ENCODE measurements at places on chromosomes 13 and 19.

GRCh38 chr19:7654401-7654800, 14.4 kb upstream of the RETN start:
- DNase-seq, result no peak

GRCh38 chr13:58573743-58574142, 942.2 kb downstream of the PCDH17 start:
- no peak for DNase-seq

- no peak for DNase-seq
Observed at GRCh38 chr13:24713022-24713421, 32.8 kb downstream of the ATP12A start.

DNA sequence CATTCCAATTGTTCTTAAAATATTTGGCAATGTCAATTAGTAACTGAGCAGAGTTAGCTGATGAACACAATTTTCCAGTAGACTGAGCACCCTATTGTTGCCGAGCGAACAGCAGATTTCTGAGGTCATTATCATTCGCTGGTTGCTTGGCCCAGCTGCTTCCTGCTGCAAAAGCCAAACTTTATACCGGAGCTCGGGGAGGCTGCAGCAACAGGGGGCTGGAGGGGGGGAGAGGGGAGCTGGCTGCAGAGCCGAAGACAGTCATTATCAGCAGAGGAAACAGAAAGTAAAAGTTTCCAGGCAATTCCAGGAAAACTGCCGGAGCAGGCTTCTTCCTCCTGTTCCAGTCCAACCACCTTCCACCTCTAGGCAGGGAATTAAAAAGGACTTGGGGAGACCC, 77.9 kb downstream of the ZNF536 start:
- DNase-seq, result no peak

DNA sequence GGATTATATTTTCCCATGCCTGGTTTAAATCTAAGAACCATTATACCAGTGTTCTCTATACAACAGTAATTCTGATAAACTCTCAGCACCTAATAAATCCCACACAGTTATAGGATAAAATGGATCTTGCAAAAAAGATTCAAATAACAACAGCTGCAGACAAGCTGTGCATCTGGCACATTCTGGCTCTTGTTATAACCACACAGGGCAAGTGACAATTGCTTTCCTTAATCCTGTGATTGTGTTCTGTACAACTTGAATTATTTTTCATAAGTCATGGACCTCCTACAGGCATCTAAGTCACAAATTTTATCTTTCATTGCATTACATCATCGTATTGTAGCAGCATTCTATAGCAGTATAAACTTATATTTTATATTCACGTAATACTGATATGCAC, 948.3 kb downstream of the SLITRK1 start:
- DNase-seq, result peak; percentile 35

DNA sequence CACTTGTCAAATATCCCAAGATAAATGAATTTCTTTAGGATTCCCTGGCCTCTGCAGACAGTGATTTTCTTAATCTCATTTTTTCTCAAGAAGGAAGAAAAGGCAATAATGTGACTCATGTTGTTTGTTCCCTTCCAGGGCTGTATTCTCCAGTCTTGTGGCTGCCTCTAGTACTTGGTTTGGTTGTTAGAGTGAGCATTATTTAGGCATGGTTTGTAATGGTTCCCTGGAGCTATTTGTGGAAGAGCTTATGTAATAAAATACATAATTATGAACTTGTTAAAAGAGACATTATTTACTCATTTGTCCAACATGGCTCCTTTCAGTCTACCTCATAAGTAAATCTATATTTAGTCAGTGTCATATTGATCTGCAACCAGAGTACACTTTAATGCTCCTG, 270.4 kb downstream of the DCT start:
- no peak for DNase-seq

DNA sequence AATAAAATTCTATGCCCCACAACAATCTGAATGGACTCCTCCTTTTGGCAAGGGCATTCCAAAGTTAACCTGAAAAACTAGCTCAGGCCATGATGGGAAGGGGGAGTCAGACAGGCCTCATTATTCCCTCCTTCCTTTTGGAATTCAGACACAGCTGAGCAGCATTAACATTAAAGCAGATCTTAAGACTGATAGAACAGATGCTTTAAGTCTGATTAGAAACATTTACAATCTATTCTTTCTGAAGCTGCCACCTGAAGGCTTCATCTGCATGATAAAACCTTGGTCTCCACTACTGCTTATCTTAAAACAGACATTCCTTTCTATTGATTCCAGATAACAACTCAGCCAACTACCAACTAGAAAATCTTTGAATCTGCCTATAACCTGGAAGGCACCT, 98.9 kb downstream of the UGGT2 start:
- DNase-seq, result no peak

DNA sequence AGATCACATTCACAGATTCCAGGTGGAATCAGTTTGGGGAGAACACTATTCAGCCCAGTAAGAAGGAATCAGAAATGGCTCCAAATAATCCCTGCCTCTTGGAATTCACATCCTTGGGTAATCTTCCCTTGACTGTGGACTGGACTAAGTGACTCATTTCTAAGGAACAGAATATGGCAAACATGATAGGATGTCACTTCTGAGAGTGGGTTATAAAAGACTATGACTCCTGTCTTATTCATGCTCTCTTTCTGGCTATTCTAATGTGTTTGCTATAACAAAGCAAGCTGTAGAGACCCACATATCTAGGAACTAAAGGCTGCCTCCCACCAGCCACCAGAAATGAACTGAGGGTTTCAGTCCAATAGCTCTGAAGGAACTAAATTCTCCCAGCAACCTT, 37.8 kb downstream of the MBD3L2B start:
- DNase-seq, result no peak

- no peak for DNase-seq
Observed at GRCh38 chr13:73223372-73223781, 164.6 kb downstream of the KLF5 start.

- peak; percentile 93 for DNase-seq
Observed at GRCh38 chr19:42217520-42218437, at the start of gene DEDD2. Gene DEDD2, minus strand, starts transcription at chr19:42217677. Its CDS starts 670 bp downstream, at chr19:42217007.

- no peak for DNase-seq
Observed at GRCh38 chr13:111549464-111549863, 229.0 kb downstream of the TEX29 start.

- no peak for DNase-seq
Observed at GRCh38 chr13:103203735-103204330, 137.6 kb upstream of the SLC10A2 start.

GRCh38 chr19:47275791-47276461, 1.2 kb downstream of the INAFM1 start:
- no peak for DNase-seq

DNA sequence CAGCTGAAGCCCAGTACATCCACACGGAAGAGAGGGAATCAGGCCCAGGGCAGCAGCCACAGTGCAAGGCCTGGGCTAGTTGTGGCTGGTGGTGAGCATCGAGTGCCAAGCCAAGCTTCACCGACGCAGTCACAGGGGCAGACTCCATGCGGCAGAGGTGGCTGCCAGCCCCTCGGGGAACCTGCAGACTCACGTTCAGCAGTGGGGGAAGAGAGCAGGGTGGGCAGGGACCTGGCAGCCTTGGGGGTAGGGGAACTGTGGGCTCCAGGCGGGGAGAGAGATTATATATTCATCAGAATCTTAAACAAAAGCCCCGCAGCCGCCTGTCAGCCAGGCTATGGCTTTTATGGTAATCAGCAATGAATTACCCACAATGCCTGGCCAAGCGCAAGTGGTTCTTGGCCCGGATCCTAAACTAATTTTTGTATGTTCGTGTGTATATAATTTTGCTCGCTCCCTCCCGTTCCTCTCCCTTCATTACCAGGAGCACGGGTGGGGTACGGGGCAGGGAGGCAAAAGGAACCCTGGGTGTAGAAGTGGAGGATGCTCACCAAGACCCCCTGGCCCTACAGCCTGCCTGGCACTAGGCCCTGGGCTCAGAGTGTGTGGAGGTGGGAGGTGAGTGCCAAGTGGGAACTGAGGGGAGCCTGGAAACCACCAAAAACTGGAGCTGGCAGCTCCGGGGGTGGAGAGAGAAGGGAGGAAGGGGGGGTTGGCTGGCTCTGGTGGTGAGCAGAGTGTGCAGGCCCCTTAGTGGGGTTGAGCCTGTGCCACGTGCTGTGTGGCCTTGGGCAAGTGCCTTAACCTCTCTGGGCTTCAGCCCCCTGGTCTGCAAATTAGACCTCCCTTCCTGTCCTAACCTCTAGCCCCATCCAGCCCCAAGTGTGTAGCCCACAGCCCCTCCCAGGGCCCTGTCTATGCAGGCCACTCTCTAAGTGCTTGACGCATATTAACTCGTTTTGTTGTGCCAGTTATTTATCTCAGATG, 31.9 kb downstream of the PTPRS start:
- peak; percentile 80 for DNase-seq

DNA sequence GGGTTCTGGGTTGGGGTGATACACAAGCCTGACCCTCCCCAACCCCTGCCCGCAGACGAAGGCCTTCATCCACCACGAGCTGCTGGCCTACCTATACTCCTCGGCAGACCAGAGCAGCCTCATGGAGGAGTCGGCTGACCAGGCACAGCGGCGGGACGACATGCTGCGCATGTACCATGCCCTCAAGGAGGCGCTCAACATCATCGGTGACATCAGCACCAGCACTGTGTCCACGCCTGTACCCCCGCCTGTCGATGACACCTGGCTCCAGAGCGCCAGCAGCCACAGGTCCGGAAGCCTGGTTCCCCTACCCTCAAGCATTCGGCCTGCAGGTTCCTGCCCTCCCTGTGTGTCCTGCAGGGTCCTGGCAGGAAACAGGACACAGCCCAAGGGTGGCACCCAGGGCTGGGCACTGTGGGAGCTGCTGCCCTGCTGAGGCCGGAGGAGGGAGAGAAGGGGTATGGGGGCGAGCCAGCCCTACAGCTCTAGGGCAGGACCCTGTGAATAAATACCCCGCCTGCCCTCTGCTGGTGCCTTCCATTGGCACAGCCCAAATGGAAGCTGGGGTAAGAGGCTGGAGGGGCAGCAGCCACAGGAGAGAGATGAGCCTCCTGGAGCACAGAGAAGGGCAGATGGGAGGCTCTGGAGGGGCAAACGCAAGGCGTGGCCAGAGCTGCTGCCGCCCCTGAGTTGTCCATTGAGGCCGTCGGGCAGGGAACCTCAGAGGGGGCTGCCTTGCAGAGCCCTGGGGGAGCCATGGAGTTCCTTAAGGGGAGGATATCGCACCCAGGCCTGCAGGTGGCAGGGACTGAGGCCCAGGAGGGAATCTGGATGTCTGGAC, 6.8 kb downstream of the TMED1 start:
- DNase-seq, result no peak

- DNase-seq, result no peak
Observed at GRCh38 chr19:48529156-48529555, 17.5 kb upstream of the LMTK3 start.

GRCh38 chr13:104993708-104994107, 1541.8 kb downstream of the EFNB2 start:
- no peak for DNase-seq
